ENCODE measurements at places on chromosomes 6 and 20. TPM values are rescaled to one million over a fixed set of nuclear protein-coding genes. Genes with fewer than 3 reads are reported as not detected.

Gene SFTA2
- not detected for total RNA-seq

Gene POM121L2
- not detected for total RNA-seq

Gene CENPQ
- total RNA-seq = 12.2 TPM

Gene POU3F2
- not detected for total RNA-seq

Gene MCCD1
- total RNA-seq = not detected

Gene CYP24A1
- total RNA-seq = not detected

Gene BCAS1
- total RNA-seq = 0.19 TPM

Gene MUC22
- not detected for total RNA-seq

Gene SLC35D3
- not detected for total RNA-seq

Gene NHLRC1
- total RNA-seq = not detected

Gene UBE2C
- 222 TPM for total RNA-seq

Gene NKX2-2
- total RNA-seq = not detected

Gene ACTL10
- total RNA-seq = 5.1 TPM

Gene ELOVL2
- not detected for total RNA-seq

Gene PACSIN1
- total RNA-seq = 88.4 TPM

Gene REM1
- total RNA-seq = not detected

Gene MTFR2
- total RNA-seq = 32.9 TPM

Gene CALHM5
- not detected for total RNA-seq

Gene NPEPL1
- total RNA-seq = 11.5 TPM

Gene BTNL2
- 4.9 TPM for total RNA-seq

Gene PRR18
- total RNA-seq = 0.13 TPM

Gene OPRL1
- total RNA-seq = 6.1 TPM

Gene NHSL1
- 12.7 TPM for total RNA-seq

Gene KHDC1L
- total RNA-seq = not detected

Gene SLC32A1
- not detected for total RNA-seq

Gene ZNFX1
- 17.1 TPM for total RNA-seq

Gene NINL
- total RNA-seq = 0.55 TPM

Gene PSORS1C1
- not detected for total RNA-seq

Gene ADGRB3
- not detected for total RNA-seq

Gene TGM3
- not detected for total RNA-seq

Gene PTPRT
- total RNA-seq = not detected

Gene UNC5CL
- total RNA-seq = 0.63 TPM

Gene PGC
- not detected for total RNA-seq

Gene SMOC2
- total RNA-seq = not detected

Gene EMILIN3
- not detected for total RNA-seq

Gene SLC16A10
- total RNA-seq = not detected

Gene PACRG
- total RNA-seq = not detected

Gene SUMO4
- total RNA-seq = 4.2 TPM

Gene BPIFB4
- not detected for total RNA-seq

Gene HLA-DOA
- 65.4 TPM for total RNA-seq

Gene AIF1
- total RNA-seq = 17.2 TPM

All from OCI-LY7 (cell line).